ENCODE measurements at places on chromosomes 5 and 9.
A peak's percentile ranks its signal among the peaks of the same experiment; 100 is the strongest.

DNA sequence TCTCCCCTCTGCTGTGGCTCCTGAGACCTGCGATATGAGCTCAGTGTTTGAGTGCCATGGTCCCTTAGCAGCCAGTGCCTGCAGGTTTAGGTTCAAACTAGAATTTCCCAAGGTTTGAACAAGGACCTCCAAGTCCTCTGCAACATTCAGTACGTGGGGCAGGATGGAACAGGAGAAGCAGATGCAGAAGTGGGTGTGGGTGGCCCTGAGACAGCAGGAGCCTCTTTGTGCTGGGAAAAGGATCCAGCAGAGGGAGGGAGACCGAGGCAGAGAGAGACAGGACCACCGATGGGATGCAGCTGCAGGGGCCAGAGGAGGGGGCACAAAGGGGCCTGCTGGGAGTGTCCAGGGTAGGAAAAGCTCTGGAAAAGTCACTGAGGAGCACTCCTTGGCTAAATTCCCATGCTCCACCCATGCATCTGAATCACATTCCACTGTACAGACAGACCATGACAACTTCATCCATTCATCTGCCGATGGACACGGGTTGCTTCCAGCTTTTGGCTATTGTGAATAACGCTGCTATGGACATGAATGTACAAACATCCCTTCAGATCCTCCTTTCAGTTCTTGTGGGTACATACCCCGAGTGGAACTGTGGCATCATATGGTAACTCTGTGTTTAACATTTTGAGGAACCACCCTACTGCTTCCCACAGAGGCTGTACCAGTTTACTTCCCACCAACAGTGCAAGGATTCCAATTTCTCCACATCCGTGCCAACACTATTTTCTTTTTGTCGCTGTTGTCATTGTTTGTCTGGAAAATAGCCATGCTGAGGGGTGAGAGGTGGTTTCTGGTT is 26.7 kb upstream of the SUSD3 start:
- DNase-seq = peak; percentile 22

GRCh38 chr9:128072144-128073021 is 4.4 kb downstream of the SLC25A25 start:
- DNase-seq = peak; percentile 54

- DNase-seq = no peak
These were observed 138.9 kb downstream of the NXNL2 start for GRCh38 chr9:88673886-88674285.

DNA sequence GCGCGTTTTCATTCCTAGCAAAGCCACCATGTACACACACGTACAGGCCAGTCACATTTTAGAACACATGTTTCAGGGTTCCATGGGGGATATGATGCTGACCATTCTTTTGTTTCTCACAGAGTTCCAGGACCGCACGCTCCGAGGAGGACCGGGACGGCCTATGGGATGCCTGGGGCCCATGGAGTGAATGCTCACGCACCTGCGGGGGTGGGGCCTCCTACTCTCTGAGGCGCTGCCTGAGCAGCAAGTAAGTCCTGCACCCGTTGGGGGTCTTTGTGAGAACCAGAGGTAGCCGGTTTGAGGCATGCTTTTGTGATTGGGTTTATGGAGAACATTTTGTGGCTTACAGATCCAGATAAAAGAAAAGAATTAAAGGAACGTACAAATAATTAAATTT is 30.8 kb downstream of the ADAMTSL1 start:
- DNase-seq = no peak

DNA sequence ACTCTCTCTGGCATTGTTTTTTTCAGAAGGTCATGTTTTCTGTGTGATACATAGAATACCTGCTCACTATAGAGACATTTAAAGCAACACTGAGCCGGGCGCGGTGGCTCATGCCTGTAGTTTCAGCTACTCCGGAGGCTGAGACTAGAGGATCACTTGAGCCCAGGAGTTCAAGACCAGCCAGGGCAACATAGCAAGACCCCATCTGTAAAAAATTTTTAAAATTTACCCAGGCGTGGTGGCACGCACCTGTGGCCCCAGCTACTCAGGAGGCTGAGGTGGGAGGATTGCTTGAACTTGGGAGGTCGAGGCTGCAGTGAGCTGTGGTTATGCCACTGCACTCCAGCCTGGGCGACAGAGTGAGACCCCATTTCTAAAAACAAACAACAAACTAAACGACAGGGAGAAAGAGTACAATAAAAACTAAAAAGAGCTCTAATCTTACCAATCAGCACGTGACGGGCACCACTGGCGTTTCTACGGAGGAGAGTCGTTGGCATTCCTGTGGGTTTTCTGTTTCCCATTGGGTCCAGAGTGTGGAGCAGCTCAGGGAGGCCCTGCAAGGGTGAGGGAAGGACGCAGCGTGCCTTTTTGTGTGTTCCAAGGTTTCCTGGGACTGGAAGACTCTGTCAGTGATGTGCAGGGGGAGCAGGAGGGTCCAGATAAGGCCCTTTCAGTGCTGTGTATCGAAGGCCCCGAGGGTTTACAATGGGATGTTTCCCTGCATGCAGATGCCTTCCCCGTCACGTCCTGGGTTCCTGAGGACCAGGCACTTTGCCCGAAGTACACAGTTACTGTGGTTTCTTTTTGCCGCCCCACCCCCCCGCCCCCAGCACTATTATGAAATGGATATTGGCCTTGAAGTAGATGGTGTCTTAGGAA is 7.2 kb upstream of the RNU6ATAC start:
- DNase-seq = peak; percentile 39

DNA sequence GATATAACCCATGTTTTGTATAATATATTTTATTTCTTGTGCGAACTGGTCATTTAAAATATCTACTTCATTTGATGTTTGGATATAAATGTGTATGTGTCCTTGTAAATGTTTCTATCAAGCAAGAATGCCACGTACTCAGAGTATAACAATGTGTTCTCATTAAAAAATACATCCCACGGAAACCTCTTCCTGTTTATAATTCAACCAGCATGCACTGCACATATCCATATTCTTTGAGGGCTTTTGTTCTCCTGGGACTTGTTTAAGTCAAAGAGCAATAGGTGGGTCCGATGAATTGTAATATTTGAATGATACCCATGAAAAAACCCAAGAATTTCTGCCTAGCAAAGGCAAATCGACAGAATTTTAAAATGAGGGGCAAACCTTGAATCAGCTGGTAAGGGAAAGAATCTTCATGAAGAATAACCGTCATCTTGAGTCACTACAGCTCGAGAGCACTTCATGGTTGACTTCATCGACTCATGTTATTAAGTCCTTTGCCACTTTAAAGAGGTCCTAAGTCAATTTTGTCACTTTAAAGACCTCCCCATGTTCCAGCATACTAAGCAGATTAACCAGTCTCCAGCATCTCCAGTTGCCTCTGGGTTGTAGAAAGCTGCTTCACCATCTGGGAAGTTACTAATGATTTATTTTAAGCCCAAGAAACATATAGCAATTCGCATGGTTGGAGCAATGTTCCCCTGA is 80.6 kb downstream of the NPR3 start:
- DNase-seq = no peak

DNA sequence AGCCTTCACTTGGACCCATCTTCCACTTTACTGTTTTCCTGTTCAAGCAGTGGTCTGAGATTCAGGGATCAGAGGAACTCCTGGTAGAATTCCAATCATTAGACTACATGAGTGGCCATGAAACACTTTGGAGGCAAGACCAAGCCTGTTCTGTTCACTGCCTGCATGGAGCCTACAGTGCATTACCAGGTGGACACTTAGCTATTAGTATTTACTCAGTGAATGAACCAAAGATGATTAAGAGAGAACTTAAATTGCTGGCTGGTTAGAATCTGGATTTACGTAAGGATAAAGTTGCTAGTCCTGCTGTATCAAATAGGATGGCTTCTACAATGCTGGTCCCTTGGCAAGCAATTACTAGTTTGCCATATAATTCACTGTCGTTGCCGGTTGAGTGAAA is 245.5 kb downstream of the ARRDC3 start:
- no peak for DNase-seq

DNA sequence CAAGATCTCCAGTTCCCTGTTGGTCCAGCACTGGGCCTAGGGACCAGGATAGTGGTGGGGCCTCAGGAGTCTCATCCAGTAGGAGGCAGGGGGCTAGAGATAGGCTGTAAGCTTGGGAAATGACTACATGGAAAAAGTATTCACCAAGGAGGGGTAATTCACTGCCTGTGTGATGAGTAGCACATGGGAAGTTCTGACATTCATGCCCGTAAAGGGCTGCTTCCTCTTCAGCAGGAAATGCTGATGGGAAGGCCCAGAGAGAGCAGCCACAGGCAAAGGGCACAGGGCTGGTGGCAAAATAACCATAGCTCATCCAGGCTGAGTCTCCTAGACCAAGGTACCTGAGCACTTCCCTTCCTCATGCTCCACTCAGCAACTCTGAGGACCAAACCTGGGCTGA is 23.1 kb upstream of the FRRS1L start:
- no peak for DNase-seq

DNA sequence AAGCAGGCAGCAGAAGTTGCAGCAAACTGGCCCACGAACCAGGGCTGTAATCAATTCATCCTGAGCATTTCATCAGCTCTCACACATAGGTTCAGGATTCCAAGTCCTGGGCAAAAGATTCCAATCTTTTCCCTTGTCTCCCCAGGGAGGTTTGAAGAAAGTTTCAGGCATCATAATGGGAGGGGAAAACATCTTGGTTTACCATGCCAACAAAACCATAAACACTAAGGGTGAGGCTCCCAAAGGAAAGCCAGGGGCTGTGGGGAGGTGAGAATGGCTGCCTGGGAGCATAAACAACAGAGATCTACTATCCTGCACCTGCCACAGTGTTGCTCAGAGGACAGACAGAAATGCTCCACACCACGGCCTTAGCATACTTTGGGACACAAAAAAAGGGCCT is 94.6 kb downstream of the SH3TC2 start:
- no peak for DNase-seq

- no peak for DNase-seq
These were observed 156.4 kb upstream of the FTMT start for GRCh38 chr5:121695307-121695706.

- DNase-seq = no peak
These were observed 426.5 kb upstream of the CD180 start for GRCh38 chr5:67623078-67623477.

DNA sequence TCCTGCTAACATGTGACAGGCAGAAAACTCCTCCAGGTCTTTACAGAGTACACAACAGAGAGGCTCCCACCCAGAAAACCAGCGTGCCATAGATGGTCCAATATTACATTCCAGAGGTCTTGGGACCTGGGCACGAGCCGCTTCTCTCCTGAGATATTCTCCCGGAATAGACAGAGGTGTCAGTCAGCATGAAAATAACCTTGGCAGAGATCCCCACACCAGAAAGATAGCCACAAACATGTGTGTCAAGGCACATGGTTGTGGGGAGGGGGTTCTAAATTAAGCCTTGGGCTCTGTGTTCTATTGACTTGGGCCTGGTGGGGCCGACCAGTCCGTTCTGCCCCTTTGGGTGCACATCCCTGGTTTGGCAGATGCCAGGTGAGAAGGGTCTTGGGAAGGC is 78.4 kb downstream of the BOD1 start:
- no peak for DNase-seq

DNA sequence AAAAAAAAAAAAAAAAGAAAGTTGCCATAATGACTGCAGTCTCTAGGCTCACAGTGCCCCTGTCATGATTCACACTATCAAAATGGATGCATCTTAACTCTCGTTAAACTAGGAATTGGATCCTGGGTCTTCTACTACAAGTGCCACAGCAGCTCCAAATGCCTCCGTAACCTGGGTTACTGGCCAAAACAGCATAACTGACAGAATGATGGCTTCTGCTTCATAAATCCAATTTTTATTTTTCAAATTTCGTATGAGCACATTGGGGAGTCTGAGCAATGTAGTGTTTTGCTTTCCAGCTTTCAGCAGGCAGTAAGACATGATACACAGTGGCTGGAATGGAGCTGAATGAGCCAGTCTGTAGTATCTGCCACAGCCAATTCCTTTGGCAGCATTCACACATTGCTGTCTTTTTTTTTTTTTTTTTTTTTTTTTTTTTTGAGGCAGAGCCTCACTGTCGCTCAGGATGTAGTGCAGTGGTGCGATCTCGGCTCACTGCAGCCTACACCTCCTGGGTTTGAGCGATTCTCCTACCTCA is 36.0 kb upstream of the NPM1 start:
- no peak for DNase-seq

DNA sequence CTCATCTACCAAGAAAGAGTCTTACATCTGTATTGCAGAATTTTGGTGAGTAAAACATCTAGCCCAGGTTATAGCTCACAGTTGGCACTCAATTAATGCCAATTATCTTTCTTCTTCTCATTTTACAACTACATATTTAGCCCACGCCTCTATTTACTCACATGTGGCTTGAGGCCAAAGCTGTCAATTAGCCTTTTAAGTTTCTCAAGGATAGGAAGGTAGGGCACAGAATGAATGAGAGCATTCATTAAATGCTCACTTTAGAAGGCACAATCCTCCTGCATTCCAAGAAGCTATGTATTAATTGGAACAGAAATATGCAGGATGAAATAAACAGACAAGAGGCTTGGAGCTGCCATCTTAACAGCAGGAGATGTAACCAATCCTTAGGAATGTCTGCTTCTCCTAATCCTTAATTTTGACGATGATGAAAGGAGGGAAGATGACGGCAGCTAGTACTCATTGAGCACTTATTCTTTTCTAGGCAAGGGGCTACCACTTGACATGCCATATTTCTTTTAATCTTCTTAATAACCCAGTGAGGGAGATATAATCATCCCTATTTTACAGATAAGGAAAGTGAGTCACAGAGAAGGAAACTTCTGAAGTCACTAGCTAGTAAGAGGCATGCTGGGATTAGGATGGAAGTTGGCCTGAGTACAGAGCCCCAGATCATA is 30.8 kb upstream of the PANK3 start:
- no peak for DNase-seq

GRCh38 chr5:56343988-56344387 is 110.9 kb upstream of the ANKRD55 start:
- DNase-seq = no peak

DNA sequence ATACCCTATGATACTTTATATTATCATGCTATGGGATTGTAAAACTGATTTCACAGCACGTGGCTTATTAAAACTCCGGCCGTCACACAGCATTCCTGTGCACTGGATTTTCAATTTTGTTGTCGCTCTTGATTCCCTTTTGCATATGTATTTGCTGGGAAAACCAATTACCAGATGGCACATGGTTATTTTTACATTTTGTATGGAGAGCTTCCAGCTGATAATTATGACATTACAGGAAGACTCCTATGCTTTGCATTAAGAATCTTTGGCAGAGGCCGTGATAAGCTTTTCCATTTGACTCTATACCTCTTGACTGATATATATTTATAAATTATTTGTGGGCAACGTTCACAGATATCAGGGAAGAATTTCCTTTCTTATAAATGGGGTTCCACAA is 381.2 kb upstream of the RORB start:
- no peak for DNase-seq

- no peak for DNase-seq
These were observed 22.5 kb upstream of the CCL21 start for GRCh38 chr9:34732478-34732877.

- DNase-seq = no peak
These were observed 76.8 kb downstream of the ISOC1 start for GRCh38 chr5:129171194-129171944.

Measured in AG09319 (cell line).